Transverse colon (tissue), 4 donors: ENCODE measurements at places on chromosomes 2 and 18.

DNA sequence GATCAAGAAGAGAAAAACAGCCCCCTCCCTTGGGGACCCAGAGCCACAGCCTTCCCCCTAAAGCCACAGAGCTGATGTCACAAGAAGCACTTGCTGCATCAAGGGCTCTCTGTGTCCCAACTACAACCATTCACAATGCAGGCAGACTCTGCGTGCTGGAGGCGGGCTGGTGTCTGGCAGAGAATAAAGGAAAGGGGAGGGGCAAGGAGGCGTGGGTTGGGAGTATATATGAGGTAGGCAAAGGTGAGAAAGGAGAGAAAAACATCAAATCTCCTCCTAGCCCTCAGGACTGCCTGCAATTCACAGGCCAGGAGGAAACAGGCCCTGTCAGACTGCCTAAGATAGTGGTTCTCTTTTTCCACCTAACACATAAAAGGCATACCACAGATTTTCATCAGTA lies 48.8 kb upstream of the IHH start:
- DNase-seq, result peak; percentile 80

GRCh38 chr18:8084160-8084559 lies 517.0 kb downstream of the PTPRM start:
- DNase-seq, result no peak

GRCh38 chr2:38552259-38552658 lies 50.5 kb downstream of the HNRNPLL start:
- DNase-seq, result no peak

DNA sequence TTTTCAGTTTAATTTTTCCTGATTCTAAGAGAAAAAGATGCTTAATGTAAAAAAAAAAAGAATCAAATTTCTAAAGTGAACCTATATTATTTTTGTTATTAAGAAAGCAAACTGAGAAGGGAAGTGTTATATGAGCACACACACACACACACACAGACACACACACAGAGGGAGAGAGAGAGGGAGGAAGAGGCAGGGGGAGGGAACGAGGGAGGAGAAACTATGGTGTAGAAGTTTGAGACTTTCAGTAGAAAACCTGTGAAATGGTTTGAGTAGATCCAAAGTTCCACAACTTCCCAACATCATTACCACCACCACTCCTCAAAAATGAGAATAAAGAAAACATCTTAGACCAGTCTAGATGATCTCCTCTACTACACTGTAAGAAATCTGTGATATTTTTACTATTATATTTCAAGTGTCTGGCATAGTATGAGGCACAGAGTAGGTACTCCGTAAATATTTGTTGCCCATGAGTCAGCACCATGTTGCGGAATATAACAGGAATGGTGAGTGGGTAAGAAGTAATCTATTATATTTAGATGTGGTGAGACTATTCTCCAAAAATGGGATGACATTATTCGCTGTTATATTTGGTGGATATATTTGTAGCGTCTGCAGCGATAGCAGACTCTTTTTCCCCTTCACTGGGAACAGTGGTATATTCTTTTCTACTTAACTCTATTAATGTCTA lies 149.4 kb upstream of the DNMT3A start:
- no peak for DNase-seq

- no peak for DNase-seq
These were observed 99.8 kb downstream of the DIS3L2 start for GRCh38 chr2:232061265-232061664.

GRCh38 chr2:172790404-172790803 lies 54.8 kb downstream of the RAPGEF4 start:
- DNase-seq, result no peak

- DNase-seq, result no peak
These were observed 185.9 kb upstream of the TPO start for GRCh38 chr2:1227274-1227900.

GRCh38 chr2:232776435-232776834 lies at the start of gene KCNJ13:
Gene KCNJ13 (minus strand): TSS chr2:232776565. CDS start chr2:232771362, 5,203 bp downstream.
- no peak for DNase-seq

GRCh38 chr18:58005885-58006523 lies 38.0 kb upstream of the NEDD4L start:
- no peak for DNase-seq

DNA sequence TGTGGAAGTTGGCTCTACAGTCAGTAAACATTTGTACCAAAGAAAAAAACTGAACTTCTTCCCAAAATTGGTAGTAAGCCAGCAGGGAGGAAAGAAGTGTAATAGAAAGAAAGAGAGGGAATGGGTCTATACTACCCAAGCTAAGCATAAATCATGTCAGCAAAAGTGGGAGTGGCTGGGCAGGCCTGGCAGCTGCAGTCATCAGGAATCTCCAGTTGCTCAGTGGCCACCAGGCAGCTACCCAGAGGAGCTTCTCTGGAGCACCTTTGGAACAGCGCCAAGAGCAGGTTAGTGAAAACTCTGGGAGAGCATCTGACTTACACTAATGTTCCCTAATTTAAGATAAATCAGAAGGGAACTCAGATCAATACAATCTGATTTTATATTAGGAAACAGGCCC lies 14.3 kb downstream of the FRZB start:
- no peak for DNase-seq

- no peak for DNase-seq
These were observed 194.1 kb downstream of the SP3 start for GRCh38 chr2:173770947-173771678.

- DNase-seq, result peak; percentile 72
These were observed 2.4 kb upstream of the HOXD12 start for GRCh38 chr2:176096986-176097819.

DNA sequence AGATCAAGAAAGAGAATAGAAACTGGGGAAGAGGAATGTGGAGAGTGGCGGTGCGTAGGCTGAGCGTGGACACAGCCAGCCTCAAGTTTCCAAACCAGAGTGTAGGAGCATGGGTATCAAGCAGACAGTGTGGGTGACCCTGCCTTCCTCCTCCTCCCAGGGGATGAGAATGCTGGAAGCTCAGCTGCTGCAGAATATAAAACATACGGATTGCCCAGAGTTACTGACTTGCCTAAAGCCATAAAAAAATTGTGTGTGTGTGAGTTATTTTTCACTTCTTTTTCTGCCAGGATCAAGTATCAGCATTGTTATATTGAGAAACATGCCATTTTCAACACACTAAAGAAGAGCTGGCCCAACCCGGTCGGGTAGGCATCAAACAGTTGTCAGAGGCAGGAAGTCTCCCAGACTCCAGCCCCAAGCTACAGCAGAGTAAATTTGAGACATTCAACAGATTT lies 333.3 kb upstream of the ACVR2A start:
- DNase-seq, result no peak

- DNase-seq, result no peak
These were observed 148.6 kb upstream of the PKDCC start for GRCh38 chr2:41899189-41899588.

DNA sequence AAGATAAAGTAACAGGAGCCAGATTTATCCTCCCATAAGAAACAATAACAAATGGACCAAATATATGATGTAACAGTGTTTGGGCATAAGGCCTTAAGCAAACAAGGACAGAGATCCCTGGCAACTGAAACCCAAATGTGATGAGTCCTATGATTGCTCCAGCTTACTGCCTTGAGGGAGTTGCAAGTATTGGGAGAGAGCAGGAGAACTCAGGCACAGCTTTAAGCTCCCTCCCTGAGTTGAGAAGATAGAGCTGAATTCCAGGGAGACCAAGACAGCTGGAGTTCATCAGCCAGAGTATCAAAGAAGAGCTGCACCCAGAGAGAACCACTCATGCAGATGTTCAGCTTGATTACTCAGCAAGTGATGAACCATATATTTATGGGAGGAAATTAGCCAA lies 814.5 kb upstream of the RAB6C start:
- DNase-seq, result no peak

GRCh38 chr2:231648579-231649174 lies 56.0 kb downstream of the TEX44 start:
- peak; percentile 89 for DNase-seq

DNA sequence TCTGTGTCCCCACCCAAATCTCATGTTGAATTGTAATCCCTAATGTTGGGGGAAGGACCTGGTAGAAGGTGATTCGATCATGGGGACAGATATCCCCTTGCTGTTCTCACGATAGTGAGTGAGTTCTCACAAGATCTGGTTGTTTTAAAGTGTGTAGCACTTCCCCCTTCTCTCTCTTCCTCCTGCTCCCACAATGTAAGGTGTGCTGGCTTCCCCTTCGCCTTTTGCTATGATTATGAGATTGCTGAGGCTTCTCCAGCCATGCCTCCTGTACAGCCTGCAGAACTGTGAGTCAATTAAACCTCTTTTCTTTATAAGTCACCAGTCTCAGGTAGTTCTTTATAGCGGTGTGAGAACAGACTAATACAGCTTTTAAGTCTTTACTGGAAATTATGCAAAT lies 193.3 kb upstream of the RBBP8 start:
- DNase-seq, result no peak

GRCh38 chr18:64017870-64018269 lies 48.0 kb downstream of the SERPINB8 start:
- no peak for DNase-seq

GRCh38 chr2:210522399-210522798 lies 34.0 kb upstream of the CPS1 start:
- no peak for DNase-seq

GRCh38 chr2:79387431-79387830 lies 125.4 kb upstream of the CTNNA2 start:
- DNase-seq, result no peak

- DNase-seq, result peak; percentile 28
These were observed 61.2 kb downstream of the FARSB start for GRCh38 chr2:222594679-222595078.

DNA sequence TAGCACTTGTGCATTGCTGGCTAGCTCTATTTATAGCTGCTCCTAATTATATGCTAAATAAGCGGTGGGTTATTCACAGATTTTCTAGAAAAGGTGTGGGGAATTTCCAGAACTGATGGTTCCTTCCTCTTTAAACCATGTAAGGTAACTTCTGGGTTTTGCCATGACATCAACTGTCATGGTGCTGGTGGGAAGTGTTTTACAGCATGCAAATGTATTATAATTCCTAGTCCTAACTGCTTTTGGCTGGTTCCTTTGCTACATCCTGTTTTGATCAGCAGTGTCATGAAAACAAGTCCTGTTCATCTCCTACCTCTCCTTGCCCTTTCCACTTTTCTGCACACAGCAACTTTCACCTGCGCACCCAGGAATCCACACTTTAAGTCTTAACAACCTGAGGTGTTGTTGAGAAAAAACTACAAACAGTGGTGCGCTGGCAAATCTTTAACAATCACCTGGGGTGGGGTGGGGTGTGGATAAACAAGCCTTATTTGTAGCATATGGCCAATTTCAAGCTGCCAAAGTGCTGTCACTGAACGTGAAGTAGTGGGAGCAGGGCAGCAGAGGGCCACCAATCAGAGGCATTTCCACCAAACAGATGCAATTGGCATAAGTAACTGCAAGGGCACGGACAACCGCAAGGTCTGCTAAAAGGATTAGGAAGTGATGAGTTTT lies 33.4 kb upstream of the SKOR2 start:
- no peak for DNase-seq

DNA sequence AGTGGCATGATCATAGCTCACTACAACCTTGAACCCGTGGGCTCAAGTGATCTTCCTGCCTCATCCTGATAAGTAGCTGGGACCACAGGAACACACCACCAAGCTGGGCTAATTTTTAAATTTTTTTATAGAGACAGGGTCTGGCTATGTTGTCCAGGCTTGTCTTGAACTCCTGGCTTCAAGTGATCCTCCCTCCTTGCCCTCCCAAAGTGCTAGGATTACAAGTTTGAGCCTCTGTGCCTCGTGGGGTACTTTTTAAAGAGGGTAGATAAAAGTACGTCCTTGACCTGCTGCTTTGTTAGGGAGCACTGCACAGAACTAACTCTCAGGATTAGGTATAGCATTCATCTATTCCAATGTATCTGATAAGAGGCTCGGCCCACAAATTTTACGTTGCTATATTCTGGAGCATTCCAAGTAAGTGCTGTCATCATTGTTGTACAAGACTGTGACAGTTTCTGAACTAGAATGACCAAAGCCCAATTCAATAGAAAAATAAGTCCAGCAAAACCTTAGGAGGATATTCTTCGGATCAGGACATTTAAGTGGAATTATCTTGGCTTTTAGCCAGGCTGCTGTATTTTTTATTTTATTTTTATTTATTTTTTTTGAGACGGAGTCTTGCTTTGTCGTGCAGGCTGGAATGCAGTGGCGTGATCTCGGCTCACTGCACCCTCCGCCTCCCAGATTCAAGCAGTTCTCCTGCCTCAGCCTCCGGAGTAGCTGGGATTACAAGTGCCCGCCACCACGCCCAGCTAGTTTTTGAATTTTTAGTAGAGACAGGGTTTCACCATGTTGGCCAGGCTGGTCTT lies 4.1 kb downstream of the MTCL1 start:
- no peak for DNase-seq

DNA sequence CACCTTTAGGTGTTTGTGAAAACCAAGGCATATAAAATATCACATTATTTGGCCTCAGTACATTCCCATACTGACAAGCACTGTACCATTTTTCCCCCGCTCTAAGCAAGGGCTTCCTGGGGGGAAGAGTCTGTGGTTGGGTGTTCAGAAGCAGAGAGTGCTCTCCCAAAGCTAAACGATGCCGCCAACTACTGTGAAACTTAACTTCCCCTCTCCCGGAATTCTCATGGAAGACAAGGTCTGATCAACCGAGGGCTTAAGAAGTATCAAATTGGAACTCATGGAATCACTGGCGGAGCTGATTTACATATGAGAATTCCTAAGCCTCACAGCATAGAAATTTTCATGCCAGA lies 433 bp upstream of the MFF start:
- no peak for DNase-seq

- no peak for DNase-seq
These were observed 136.3 kb downstream of the OLA1 start for GRCh38 chr2:174112073-174112472.

DNA sequence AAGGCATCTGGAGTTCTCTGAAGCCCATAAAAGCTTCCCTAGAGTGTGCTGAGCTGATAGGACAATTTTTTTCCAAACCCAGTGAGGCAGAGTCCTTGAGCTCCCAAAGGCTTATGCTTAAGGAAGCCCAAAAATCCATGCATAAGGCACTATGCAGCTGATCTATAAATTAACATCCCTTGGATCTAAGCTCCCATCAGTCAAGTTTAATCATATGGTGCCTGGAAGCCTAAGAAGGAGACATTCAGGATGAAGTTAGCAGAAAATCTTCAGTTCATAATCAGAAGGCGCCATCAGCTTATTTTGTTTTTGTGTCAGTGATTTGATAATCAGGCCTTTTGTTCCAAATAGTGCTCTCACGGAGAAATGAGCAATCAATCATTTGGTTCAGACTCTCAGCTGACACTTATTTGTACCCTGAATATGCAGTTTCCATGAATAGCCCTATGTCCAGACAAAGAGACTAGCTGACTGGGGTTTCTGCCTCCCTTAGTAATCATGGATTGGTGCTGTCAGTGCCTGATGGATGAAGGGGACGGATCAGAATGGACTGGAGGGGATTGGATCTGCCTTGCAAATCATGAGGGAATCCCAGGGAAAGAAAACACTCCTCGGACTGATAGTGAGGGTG lies 464.8 kb upstream of the RGPD4 start:
- DNase-seq, result no peak

- DNase-seq, result peak; percentile 59
These were observed 4.6 kb downstream of the MBP start for GRCh38 chr18:77127769-77128671.

GRCh38 chr18:60452421-60452820 lies 79.8 kb upstream of the MC4R start:
- DNase-seq, result no peak

GRCh38 chr2:143397884-143398614 lies 268.8 kb downstream of the ARHGAP15 start:
- DNase-seq, result no peak

- no peak for DNase-seq
These were observed 37.3 kb downstream of the CYRIA start for GRCh38 chr2:16628314-16628713.
